Subcutaneous preadipocyte (primary cell): ENCODE measurements at places on chromosomes 1 and 21. TPM values are rescaled to one million over a fixed set of nuclear protein-coding genes. Genes with fewer than 3 reads are reported as not detected.

The SMPDL3B gene
- total RNA-seq, result not detected in 2 replicates

The SFN gene
- 0.73 and 1.4 TPM in 2 replicates for total RNA-seq

The SLAMF9 gene
- total RNA-seq, result not detected in 2 replicates

The NTNG1 gene
- 11.4 and 12.7 TPM in 2 replicates for total RNA-seq

The GJA9 gene
- under 0.01 TPM in 1 of 2 replicates, not detected in the other for total RNA-seq

The RBM11 gene
- not detected in 2 replicates for total RNA-seq

The NLRP3 gene
- total RNA-seq, result not detected in 2 replicates

The GUCA2B gene
- not detected in 2 replicates for total RNA-seq

The DCDC2B gene
- not detected in 2 replicates for total RNA-seq

The TESK2 gene
- 1.1 and 1.2 TPM in 2 replicates for total RNA-seq

The PSMB2 gene
- total RNA-seq, result 19.8 and 23.3 TPM in 2 replicates

The KCNA2 gene
- total RNA-seq, result not detected in 2 replicates

The LHX8 gene
- not detected in 2 replicates for total RNA-seq

The OR10J1 gene
- not detected in 2 replicates for total RNA-seq

The FCRL6 gene
- not detected in 2 replicates for total RNA-seq

The VWA1 gene
- total RNA-seq, result 0.73 and 2.2 TPM in 2 replicates
